ENCODE measurements at places on chromosomes 11 and 22.

GRCh38 chr22:23826510-23827350, 12.1 kb downstream of the DERL3 start:
- DNase-seq: no peak

DNA sequence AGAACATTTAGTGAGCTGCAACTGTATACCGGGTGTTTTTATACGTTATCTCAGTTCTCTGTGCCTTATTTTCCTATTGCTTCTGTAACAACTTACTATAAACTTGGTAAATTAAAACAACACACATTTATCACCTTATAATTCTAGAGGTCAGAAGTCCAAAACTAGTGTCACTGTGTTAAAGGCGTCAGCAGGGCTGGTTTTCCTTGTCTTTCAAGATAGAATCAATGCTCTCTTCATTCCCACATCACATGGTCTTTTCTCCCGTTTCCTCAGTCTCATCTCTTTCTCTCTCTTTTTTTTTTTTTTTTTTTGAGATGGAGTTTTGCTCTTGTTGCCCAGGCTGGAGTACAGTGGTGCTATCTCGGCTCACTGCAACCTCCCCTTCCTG, 36.1 kb downstream of the MB start:
- no peak for DNase-seq

DNA sequence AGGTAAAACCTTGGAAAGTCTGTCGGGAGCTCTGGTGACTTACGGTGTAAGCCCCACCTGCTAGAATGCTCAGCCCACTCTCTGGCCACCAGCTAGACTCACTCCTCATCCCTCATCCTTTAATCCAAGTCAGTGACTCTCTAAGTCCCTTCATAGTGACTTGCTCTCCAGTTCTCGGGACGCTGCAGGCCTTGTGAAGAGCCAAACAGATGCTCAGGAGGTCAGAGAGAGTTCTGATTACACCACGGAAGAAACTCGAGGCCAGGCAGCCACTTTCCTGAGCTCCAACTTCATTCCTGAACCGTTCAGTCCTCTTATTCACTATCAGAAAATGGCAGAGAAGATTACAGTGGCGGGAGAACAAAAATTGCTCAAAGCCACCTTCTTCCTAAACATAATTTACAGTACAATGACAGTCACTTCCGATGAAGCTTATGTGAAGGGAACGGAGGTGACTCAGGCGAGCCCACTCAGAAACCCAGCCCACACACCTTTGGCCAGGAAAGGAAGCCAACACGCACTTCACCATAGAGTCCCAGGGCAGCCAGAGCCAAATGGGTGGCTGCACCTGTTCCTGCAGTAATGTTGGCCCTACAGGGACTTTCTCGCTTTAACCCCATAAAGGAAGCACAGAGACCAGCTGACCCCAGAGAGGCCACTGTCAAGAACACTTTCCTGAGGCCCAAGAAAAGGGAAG, 100.4 kb downstream of the GALNT18 start:
- no peak for DNase-seq

DNA sequence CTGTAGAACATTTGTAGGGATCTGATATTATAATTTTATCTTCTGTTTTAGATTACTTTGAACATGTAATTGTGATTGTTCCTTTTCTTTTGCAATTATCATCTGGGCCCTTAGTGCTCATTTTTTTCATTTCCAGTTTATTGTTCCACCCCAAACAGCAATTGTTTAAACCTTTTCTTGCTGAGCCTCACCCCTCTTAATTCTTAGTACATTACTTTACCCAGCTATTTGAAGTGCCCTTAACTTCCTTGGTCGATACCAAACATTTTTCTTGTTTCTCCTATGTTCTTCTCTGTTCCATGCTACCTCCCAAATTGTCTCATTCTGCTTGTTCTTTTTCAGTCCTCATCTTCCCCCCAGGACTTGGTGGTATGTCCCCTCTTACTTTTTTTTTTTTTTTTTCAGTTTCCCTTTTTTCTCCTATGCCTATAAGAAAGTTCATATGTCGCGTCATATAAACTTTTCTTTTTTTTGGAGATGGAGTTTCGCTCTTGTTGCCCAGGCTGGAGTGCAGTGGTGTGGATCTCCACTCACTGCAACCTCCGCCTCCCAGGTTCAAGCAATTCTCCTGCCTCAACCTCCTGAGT, 3.5 kb downstream of the CUL5 start:
- no peak for DNase-seq

DNA sequence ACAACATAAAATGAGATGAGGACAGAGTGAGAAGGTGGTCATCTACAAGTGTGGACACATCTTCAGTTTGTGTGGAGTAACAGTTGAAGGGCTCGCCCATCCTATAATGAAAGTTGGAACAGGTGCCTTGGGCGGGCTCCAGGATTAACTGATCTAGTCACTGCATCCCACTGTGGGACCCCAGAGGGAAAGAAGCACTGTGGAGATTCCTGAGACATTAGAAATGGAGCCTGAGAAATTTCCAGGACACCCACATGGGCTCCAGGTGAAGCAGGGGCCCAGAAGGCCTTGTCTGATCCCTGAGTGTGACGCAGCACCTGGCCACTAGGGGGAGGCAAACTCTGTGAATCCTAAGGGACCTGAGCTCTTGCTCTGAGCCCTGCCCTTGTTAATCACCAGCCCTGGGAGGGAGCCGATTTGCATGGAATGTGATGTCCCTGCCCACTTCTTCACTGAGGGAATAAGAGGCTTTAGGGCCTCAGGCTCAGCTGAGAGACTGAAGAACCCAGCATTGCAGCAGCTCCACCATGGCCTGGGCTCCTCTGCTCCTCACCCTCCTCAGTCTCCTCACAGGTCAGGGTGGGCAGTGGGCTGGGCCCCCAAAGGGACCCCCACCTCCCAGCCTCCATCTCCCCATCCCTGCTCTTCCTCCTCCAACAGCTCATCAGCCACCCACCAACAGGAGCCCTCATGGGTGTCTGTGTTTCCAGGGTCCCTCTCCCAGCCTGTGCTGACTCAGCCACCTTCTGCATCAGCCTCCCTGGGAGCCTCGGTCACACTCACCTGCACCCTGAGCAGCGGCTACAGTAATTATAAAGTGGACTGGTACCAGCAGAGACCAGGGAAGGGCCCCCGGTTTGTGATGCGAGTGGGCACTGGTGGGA, 98.4 kb downstream of the VPREB1 start:
- peak; percentile 71 for DNase-seq

- DNase-seq: no peak
Observed at GRCh38 chr22:19266547-19267086, 24.9 kb downstream of the CLTCL1 start.

GRCh38 chr11:6474806-6475500, 1.2 kb upstream of the TRIM3 start:
- DNase-seq: no peak

Data from stimulated activated CD4-positive, alpha-beta T cell treated with anti-CD3 and anti-CD28 coated beads, Interleukin-12 subunit alpha, Interleukin-12 subunit beta, amount 100 ng/mL, for 4 hours (primary cell).